ENCODE measurements at places on chromosomes 7 and 10. TPM values are rescaled to one million over a fixed set of nuclear protein-coding genes. Genes with fewer than 3 reads are reported as not detected.

DNA sequence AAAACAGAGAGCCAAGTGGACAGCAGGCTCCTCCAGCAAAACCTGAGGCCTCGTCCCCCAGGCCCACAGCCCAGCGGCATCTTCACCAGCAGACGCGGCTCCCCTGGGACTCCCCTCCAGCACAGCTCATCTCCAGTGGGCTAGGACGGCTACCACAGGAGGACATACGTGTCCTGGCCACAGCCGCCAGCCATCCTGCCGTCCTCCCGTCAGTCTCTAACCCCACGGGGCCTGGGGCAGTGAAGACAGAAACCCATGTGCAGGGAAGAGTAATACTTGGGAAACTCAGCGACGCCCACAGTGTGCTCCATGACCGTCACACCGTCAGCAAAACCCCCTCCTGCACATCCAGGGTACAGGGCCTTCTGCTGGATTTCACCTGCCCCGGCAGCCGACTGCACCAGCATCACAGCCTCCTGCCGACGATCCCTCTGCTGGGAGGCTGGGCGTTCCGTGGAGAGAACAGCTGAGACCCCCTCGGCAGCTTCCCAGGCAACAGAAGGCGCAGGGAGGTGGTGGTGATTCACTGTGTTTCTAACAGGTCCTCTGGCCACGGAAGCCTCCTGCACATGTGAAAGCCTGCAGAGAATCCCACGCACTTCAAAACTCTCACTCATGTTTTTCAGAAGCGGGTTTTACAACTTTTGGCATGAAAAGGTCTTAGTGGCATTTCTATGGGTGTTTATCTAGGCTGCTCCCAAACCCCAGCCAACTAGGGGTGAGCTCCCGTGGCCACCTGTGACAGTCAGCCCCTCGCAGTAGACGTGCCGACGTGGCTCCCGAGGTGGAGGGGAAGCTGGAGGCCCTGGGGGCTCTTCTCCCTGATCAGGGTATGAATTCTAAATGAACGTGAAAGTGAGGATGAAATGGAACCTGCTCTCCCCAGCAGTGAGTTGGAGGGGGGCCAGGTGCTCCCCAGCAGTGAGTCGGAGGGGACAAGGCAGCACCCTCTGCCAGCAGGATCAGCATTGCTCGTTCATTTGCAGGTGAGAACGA lies 513.5 kb downstream of the PTPRN2 start:
- no peak for DNase-seq

The CLRN3 gene
- total RNA-seq = not detected

DNA sequence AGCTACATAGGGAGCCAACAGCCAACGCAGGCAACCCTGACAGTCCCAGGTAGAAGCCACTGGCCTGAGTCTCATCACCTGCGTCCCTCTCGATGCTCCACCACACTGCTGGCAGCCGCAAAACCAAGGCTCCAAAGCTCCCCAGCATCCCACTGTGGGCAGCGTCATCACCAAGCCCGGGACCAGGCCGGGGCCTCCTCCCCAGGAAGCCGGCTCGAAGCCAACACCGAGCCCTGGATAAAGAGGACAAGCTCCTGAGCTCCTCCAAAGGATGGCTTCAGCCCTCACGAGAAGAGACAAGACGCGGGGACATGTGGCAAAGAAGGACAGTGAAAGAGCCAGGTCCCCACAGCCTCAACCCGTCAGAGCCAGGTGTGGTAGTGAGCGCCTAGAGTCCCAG lies 23.9 kb downstream of the PARD3 start:
- no peak for DNase-seq

- DNase-seq = no peak
Observed at GRCh38 chr10:13078912-13079775, 20.8 kb upstream of the OPTN start.

DNA sequence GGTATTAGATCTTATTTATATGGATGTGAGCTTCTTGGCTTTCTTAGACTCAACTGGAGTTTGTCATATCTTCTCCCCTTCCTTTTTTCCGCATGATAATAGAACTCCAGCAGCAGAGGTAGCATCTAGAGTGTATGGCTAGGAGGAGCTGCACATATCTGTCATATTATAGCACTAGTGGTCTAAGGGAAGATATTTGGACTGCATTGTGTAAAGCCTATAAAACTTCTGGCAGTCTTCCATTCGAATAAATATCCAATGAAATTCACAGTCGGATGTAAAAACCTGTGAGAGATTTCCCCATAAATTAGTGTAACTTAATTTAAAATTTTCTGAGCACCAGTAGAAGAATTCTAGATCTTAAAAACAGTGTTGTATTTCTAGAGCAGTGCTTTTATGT lies 123.9 kb downstream of the PRKG1 start:
- DNase-seq = no peak

DNA sequence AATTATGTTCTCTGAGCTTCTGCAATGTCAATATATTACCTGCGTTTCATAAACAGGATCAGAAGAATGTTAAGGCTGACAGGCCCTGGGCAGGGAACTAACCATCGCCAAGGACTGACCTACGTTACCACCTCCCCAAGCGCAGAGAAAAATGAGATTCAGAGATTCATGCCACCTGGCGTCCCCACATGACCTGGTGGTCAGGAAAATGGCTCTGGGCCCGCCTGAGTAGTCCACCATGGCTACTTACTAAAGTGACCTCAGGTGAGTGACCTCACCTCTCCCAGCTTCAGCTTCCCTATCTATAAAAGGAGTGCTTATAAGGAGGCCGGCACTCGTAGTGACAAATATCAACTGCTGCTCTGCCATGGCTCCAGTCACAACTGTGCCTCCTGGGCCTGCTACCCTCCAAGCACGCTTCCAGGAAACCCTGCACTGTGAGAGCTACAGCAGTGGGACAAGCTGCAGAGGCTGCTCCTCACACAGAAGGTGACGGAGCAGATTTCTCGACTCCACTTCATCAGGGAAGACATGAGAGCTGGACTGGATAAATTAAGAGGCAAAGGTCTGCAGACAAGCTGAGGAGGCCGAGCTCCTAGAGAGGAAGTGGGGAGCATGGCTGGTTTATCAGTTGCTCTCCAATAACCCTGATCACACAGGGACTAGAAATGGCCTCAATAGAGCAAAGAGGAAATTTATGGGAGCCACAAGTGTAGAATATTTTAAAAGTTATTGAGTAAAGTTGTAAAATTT lies 103.0 kb downstream of the RNF216 start:
- no peak for DNase-seq

DNA sequence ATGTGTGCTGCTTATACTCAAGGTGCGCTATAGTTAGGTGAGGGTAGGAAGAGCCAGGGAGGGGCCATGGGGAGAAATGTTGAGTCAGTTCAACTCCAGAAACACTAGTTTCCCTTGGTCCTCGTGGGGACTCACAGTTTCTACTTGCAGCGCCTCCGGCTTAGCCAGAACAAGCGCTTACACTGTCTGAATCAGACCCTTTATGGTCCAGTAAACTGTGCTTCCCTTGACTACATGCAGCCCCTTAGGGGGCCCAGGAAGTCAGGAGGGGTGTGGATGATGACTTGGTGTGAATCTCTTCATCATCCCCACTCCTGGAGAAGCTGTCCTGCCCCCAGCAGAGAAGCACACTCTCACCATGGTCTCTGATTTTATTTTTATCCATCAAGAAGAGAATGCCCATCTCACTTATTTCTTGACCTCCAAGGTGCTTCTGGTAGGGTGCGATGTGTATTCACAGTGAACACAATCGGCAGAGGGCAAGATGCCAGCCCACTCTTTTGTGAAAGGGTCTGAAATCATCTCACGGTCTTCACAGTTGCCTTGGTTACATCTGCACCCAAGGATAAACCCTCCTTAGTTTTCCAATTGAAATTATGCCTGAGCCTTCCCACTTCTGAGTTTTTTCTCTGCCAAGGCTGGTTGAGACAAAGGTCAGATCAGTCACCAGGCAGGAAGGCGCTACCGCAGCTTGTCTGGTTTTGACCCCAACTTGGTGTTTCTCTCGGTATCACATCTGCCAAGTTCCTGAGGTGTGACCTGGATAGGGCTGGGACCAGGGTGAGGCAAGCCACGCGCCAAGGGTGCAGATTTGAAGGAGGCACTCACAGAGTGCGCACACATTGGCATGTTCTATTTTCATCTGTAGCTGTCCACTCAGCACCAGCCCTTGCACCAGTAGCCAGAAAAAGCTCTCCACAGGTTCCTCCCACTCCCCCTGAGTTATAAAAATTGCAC lies 62.7 kb upstream of the LRRC4 start:
- DNase-seq = no peak

- no peak for DNase-seq
Observed at GRCh38 chr7:155820788-155821187, 8.5 kb upstream of the SHH start.

The HMX3 gene
- total RNA-seq = 0.20 TPM

DNA sequence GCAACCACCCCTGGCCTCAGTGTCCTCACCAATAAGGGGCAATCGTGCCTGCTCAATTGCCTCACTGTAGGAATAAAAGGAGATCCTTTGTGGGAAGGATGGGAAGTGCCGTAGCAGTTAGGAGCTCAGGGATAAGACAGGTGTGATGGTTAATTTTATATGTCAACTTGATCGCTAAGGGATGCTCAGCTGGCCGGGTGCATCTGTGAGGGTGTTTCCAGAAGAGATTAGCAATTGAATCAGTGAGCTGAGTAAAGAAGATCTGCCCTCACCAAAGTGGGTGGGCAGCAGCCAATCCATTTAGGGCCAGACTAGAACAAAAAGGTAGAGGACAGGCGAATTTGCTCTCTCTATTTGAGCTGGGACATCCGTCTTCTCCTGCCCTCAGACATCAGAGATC lies 46.3 kb downstream of the BUB3 start:
- DNase-seq = no peak

- peak; percentile 78 for DNase-seq
Observed at GRCh38 chr7:38107486-38107893, 70.6 kb upstream of the STARD3NL start.

The OPN1SW gene
- not detected for total RNA-seq

- DNase-seq = no peak
Observed at GRCh38 chr10:107589081-107589480, 424.6 kb upstream of the SORCS1 start.

The SNX13 gene
- 22.4 TPM for total RNA-seq

GRCh38 chr10:17703706-17704105 lies 48.3 kb upstream of the TMEM236 start:
- no peak for DNase-seq

DNA sequence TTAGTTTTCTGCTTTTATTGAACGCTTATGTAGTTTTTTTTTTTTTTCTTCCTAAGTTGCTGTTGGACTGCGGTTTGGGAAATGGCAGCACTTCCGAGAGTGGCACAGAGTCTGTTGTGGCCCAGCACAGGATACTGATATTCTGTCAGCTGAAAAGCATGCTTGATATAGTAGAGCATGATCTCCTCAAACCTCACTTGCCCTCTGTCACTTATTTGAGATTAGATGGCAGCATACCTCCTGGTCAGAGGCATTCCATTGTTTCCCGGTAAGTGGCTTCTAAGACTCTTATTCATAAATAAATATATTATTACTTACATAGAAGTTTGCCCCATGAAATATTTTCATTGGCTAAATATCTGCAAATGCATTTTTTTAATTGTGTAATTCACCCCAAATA lies 101.1 kb downstream of the BTAF1 start:
- no peak for DNase-seq

The MBL2 gene
- not detected for total RNA-seq

The NME8 gene
- not detected for total RNA-seq

- no peak for DNase-seq
Observed at GRCh38 chr7:92873776-92874175, 37.4 kb upstream of the CDK6 start.

The ATAD1 gene
- 35.0 TPM for total RNA-seq

The PLPP4 gene
- total RNA-seq = not detected

The C10orf67 gene
- total RNA-seq = 0.23 TPM

The BTBD16 gene
- not detected for total RNA-seq

The HTR5A gene
- total RNA-seq = not detected

- no peak for DNase-seq
Observed at GRCh38 chr10:78551184-78552005, 517.4 kb upstream of the ZMIZ1 start.

The CLEC5A gene
- total RNA-seq = not detected

DNA sequence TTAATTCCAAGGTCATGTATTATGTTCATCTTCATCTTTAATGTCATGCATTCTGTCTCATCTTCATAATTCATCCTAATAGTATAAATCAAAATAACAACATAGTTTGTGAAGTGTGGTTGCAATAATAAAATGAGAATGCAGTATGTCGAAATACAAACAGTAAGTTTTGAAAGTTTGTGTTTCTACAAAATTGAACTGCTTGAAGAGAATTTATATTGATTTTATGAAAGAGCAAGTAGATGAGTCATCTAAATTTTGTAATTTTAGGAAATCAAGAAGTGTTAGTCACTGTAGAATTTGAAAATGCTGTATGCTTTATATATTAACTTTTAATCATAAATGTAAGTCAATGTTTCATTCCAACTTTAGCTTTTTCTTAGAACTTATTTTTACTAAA lies 190.5 kb upstream of the PPP1R3A start:
- DNase-seq = no peak

GRCh38 chr7:27640884-27641574 lies 21.7 kb downstream of the HIBADH start:
- DNase-seq = no peak

- DNase-seq = no peak
Observed at GRCh38 chr10:48460182-48460581, 144.7 kb downstream of the ARHGAP22 start.

DNA sequence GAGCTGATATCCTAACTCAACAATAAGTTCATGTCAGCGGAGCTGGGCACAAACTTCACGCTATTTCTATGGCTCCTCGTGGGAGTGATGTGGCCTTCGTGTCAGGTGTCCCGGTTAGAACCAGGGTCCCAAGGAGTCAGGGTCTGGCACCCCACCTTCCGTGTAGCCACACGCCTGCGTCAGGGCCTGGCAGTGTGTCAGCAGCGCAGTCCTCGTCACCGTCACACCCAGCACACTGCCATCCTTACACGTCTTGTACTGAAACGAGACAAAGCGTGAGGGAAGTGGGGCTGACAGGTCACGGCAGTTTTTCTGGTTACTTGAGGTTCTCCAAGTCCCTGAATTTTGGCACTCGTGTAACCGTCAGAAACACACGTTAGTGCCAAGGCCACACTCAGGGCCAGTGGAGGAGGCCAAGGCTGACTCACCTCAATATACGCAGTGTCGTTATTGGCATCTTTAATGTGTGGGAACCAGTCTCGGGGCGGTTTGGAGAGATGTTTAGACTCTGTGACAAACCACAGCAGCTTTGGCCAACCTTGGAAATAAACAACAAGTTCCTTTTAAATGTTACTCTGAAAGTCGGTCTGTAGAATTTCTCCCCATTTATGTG lies 254.7 kb downstream of the ZMYND11 start:
- no peak for DNase-seq

DNA sequence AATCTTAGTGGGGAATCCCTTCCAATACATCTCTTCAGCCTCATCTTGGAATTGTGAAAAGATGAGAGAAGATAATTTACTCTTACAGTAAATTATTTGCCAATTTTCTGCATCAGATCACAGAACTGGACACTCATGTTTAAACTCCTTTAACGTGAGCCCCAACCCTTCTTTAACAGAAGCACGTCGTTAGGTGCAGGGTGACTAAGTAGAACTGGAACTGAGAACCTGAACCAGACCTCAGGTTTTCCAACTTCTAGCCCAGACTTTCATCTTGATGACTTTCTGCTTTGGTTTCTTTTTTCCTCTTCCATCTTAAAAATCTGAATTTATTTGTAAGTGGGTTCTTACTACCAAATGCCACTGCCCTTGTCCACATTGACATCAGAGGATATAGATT lies 57.2 kb upstream of the LYZL2 start:
- DNase-seq = no peak
